Stimulated activated CD4-positive, alpha-beta T cell treated with anti-CD3 and anti-CD28 coated beads, Interleukin-15, amount 100 ng/mL, for 1 hour (primary cell): ENCODE measurements at places on chromosomes 11 and 22.

DNA sequence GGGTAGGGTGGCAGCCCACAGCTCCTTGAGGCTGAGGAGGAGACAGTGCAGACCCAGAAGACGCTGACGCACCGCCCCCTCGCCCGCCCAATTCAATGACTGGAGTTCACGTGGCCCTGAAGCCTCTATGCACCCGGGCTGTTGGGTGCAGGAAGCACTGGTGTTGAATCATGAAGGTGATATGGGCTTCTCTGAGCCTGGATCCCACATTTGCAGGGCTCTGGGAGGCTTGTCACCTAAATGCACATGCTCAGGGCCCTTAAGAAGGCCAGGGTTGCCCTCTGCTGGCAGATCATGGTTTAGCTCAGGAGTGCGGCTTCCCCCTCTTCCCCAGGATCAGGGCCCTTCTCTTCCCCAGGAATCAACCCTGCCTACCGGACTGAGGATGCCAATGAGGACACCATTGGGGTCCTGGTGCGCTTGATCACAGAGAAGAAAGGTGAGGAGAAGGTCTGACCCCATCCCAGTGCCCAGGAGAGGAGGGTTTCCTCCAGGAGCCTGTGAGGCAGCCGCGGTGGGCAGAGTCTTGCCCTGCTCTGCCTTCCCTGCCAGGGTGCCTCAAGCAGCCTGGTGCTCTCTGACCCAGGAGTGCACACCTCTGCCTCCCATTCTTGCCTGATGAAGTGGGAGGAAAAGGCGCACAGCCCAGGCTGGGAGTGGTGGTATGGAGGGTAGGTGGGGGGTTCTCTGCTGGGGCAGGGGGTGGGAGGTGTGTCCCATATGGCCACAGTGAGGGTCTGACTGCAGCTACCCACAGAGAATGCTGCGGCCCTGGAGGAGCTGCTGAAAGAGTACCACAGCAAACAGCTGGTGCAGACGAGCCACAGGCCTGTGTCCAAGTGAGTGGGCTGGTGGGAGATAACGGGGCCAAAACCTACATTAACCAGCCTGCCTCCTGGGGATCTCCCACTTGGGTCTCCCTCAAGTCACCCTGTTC is 17.5 kb downstream of the RELT start:
- peak; percentile 48 for DNase-seq

GRCh38 chr11:79428406-79428805 is 12.4 kb downstream of the TENM4 start:
- DNase-seq, result no peak

DNA sequence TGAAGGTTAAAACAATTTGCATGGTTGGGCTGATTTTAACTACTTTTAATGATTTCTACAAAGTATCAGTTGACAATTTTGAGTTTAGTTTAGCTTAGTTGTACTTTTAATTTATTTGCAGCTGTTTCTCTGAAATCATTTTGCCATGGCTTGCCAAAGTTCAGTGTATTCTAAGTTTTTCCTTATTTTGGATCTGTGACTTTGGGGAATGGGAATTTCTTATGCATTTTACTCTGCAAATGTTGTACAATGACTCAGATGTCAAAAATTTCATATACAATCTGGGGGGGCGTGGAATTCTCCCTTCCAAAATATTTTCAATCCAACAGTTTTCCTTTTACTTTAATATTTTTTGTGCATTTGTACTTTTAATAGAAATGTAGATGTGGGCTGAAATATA is 8.9 kb upstream of the DCHS1 start:
- no peak for DNase-seq

GRCh38 chr22:31248138-31248745 is 36.1 kb downstream of the LIMK2 start:
- DNase-seq, result peak; percentile 44

DNA sequence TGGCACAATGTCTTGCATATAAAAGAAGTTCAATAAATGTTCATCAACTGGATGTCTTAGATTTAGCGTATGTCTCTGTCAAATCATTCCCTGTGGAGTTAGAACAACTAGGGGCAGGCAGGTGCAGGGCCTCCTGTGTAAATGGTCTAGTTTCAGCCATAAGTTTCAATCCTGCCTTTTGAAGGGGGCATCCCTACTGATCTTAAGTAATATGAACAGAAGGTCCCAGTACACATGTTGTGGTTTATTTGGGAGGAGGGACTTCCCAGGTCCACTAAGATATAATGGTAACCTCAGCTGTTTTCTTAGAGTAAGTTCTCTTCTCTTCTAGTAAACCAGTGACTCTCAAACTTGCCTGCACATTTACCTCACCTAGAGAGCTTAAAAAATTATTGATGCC is 19.8 kb downstream of the TTC12 start:
- no peak for DNase-seq

DNA sequence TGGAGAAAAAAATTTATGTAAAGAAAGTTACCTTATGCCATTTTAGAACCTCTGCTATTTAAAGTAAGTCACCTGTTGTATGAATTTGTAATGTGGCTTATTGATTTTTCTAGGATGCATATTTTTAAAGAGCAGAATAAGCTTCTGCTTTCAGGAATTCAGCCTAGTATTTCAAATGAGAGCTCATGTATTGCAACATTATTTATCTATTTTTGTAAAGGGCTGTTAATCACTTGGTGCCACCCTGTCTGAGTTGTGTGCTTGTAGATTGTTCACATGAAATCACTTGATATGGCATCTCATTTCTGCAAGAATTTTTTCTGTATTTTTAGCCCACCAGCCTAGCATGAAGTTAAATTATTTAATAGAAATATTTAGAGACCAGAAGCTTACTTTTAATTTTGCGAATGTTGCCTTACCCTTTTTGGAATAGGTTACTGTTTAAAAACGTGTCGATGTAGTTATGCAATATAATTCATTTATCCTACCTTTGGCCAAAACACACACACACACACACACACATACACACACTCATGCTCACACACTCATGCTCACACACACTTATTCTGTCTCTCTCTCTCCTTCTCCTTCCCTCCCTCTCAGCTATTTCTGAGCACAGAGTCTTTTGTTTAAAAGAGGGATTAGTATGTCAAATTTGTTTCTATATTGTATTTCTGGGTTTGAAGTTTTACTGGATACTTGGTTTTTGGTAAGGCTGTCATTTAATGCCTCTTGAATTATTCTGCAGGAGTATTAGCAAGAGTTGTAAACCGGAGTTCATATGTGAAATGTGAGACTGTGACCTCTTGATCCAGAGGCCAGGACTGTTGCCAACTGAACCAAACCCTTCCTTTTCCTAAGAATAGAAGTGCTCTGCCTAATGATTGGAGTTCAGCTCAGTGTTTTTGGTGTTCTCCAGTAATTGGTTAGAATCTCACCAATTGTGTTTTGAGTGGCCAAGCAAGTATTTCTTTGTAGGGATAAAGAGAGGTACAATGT is 34.4 kb downstream of the YAP1 start:
- no peak for DNase-seq

GRCh38 chr11:75558939-75559843 is 2.9 kb upstream of the SERPINH1 start:
- no peak for DNase-seq

- no peak for DNase-seq
Observed at GRCh38 chr22:21569459-21570170, 2.1 kb downstream of the UBE2L3 start.

DNA sequence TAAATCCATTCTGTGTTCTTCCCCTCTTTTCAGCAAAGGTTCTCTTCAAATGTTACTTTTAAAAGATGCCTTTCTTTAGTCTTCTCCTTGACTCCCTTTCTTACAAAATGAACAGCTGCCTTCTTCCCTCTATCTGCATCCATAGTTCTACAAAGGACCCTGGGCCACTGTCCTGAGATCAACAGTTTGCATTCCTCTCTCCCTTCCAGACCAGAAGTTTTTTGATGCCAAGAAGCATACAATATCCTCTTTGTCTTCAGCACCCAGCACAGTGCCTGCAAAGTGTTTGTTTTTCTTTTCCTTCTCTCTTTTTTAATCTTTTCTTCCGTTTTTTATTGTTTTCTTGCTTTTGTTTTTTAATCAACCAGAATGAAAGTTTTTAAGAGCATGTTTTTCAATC is 183.5 kb upstream of the SNX19 start:
- DNase-seq, result no peak

DNA sequence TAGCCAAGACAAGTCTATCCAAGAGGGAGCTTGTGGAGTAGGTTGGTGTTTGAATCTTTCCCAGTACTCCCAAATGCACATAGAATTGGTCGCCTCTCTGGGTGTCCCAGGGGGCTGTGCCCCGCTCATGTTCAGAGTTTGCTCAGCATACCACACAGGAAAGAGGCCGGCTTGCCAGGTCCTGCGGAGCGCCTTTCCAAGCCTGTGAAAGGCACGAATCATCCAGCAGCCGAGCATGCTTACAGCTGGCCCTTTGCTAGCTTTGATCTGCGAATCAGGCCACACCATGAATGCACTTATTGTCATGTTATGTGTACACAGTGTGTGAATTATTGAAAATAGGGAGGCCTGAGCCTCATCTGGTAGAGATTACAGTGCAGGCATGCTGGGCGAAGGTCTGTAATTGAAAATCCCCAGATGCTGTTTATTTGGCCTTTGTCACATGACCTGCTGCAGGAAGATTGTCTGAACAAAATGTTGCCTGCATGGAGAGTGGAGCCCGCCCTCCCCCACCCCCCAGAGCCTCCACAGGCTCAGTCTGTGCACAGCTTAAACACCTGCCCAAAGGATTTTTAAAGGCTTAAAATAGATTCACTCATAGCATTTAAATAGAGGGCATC is 163.3 kb upstream of the RASSF10 start:
- no peak for DNase-seq

GRCh38 chr22:47996446-47996857 is 1234.0 kb downstream of the TBC1D22A start:
- no peak for DNase-seq

- DNase-seq, result no peak
Observed at GRCh38 chr11:132610216-132610615, 922.1 kb downstream of the OPCML start.

GRCh38 chr11:1894759-1895158 is 3.1 kb upstream of the PRR33 start:
- DNase-seq, result no peak

DNA sequence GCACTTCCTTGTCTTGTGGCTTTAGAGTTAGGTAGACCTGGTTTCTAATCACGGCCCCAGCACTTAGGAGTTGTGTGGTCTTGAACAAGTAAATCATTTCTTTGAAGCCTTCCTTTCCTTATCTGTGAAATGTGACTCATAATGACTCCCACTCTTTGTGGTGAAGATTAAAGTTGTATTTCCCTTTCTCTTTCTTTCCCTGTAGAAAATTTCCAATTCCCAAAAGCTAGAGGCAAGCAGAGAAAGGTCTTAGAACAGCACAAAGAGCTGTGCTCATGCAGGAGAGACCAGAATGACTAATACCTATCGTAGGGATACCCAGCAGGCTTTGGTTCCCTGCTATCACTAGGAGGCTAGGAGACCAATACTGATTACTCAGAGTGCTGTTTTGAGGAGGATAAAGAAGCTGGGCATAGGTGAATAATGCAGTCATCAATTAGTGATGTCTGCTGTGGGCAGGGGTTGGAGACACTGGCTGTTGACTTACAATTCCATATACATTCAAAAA is 270.7 kb upstream of the SYN3 start:
- no peak for DNase-seq

GRCh38 chr11:765025-765801 is 12.1 kb downstream of the GATD1 start:
- DNase-seq, result peak; percentile 49

GRCh38 chr11:102527684-102528083 is 2.9 kb downstream of the MMP7 start:
- no peak for DNase-seq
